ENCODE measurements at places on chromosomes 7 and 10.

GRCh38 chr7:55565681-55566080 is 6.6 kb downstream of the VOPP1 start:
- no peak for DNase-seq

GRCh38 chr10:98694883-98695282 is 248.1 kb upstream of the HPS1 start:
- DNase-seq: no peak

GRCh38 chr7:46003896-46004875 is 83.1 kb upstream of the IGFBP3 start:
- no peak for DNase-seq

- DNase-seq: no peak
Measured at GRCh38 chr7:106273009-106273668, 11.6 kb downstream of the NAMPT start.

- DNase-seq: no peak
Measured at GRCh38 chr10:122640921-122641320, 58.7 kb downstream of the C10orf120 start.

- DNase-seq: no peak
Measured at GRCh38 chr10:74310652-74311257, 159.7 kb downstream of the ADK start.

DNA sequence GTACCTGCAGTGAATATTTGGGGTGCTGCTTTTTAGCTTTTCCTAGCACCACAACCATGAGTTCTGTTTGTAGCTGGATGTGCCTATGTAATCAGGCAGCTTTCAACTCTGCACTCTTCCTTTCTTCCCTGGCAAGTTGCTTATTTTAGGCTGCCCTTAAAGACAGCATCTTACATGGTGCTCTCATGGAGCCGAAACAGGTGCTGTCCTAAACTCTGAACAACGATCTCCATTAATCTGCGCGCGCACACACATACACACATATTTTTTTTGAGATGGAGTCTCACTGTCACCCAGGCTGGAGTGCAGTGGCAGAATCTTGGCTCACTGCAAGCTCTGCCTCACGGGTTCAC is 9.1 kb downstream of the RPS24 start:
- no peak for DNase-seq

DNA sequence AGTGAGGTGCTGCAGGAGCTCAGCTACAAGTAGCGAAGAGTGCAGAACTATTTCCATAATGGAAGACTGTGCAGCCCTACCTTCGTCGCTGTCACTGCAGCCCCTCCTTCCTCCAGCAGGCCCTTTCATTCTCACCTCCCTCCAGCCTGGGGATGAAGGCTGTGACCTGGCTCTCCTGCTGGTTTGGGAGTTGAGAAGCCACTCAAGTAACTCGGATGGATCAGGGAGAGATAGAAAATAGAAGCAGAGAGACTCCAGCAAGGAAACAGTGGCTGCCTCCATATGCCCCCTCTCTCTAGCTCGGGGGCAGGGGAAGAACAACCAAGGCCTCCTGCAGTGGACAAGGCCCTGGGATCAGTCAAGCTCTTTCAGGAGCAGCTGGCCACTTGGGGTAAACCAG is 37.4 kb upstream of the NPFFR1 start:
- no peak for DNase-seq

DNA sequence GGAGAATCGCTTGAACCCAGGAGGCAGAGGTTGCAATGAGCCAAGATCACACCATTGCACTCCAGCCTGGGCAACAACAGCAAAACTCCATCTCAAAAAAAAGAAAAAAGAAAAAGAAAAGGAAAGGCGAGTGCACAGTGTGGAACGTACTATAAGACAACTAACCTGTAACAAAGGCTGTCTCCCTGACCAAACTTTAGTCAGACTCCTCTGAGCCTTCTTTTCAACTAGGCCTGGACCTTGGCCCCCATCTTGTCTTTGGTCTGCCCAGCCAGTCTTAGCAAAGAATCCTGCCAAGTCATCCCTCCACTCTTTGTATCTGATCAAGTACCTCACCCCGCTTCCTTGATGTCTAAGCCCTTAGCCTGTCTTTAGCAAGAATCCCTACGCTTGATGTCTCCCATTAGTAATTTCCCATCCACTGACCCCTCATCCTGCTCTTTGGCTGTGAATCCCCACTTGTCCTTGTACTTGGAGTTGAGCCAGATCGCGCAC is 68.9 kb upstream of the KDM7A start:
- DNase-seq: no peak

DNA sequence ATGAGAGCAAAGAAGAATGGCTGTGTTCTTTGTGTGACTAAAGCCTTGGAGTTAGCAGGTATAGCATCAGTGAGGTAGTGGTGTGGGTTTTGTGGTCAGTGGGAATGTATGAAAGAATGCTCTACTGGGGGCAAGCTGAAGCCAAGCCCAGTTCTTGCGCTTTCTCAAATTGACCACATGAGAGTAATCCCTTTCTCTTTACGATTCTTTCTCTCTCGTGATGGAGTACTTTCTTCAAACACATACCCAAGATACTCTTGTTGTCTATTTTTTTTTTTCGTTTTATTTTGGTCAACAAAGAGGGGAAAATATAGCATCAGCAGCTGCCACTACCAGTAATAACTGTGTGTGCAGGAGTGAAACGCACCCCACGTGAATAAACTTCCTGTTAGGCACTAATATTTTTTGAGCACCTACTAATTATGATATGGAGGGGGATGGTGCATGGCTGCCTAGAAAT is 8.4 kb upstream of the PANK1 start:
- no peak for DNase-seq

DNA sequence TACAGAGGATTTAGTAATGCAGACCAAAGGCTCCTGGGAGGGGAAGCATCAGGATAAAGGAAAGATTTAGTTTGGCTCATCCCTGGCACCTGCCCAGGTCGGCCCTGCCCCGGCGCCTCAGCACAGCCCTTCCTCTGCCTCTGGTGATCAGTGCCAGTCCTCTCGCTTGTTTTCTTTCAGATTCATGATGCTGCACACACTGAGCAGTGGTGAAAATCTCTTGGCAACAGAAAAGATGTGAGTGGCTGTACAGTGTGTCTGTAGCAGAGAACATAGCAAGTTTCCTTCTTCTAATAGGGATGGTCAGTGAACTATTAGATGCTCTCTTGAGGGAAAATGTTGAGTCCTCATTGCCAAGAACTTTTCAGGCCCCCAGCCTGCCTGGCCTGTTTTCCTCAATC is 994.1 kb downstream of the KCNMA1 start:
- DNase-seq: no peak

- DNase-seq: no peak
Measured at GRCh38 chr10:24174014-24174413, 34.9 kb upstream of the KIAA1217 start.

- DNase-seq: no peak
Measured at GRCh38 chr10:124450012-124450782, at the start of gene NKX1-2. Gene NKX1-2 (minus strand): TSS chr10:124450035. CDS start chr10:124449943, 92 bp downstream.

DNA sequence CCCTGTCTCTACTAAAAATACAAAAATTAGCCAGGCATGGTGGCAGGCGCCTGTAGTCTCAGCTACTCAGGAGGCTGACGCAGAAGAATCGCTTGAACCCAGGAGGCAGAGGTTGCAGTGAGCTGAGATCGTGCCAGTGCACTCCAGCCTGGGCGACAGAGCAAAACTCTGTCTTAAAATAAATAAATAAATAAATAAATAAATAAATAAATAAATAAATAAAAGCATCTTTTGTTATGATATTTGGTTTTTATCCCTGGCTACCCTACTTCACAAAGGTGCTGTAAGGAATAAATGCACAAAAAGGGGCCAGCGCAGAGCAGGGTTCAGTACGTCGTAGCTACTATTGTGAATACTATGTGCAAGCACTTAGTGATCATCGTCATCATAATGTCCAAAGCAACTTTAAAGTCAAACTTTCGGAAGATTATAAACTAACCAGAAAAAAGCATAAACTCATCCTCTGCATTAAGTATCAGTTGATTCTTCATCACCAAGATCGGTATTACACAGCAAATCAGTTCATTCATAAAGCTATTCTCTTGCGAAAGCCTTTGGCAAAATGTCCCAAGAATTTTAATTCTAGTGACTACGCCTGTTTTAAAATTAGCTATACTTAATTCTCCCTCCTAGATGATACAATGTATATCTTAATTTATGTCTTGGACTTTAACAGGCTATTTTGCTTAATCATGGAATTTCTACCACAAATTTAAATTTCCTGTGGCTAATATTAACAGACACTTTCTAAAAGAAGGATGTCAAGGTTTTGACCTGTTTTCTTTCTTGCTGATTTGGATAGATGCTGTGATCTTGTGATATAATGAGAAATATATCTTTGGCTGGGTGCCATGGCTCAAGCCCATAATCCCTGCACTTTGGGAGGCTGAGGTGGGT is 7.6 kb upstream of the NFE2L3 start:
- no peak for DNase-seq

- no peak for DNase-seq
Measured at GRCh38 chr10:123865880-123866279, 25.7 kb downstream of the CPXM2 start.

DNA sequence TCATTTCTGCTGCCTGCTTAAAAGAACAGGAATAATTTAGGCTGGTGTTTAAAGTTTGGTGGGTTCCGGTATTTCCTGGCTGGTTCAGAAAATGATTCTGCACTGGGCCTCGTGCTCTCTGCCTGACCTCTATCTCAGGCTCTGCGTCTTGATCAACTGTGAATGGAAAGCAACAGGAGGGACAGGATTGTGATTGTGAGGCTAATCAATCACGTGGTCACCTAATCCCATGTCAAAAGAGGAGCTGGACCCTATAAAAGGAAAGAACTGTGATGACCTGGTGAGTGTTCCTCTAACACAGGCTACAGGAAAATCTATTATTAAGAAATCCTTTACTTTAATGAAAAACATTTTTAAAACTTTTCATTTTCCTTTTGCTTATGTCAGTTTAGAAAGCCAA is at the start of gene DHX32:
Gene DHX32, minus strand, starts transcription at position 101 of the 400 bp plus-strand sequence. CDS start 468 bp downstream, outside the sequence.
- DNase-seq: no peak

GRCh38 chr10:85643845-85644525 is 722.6 kb downstream of the GRID1 start:
- DNase-seq: no peak

DNA sequence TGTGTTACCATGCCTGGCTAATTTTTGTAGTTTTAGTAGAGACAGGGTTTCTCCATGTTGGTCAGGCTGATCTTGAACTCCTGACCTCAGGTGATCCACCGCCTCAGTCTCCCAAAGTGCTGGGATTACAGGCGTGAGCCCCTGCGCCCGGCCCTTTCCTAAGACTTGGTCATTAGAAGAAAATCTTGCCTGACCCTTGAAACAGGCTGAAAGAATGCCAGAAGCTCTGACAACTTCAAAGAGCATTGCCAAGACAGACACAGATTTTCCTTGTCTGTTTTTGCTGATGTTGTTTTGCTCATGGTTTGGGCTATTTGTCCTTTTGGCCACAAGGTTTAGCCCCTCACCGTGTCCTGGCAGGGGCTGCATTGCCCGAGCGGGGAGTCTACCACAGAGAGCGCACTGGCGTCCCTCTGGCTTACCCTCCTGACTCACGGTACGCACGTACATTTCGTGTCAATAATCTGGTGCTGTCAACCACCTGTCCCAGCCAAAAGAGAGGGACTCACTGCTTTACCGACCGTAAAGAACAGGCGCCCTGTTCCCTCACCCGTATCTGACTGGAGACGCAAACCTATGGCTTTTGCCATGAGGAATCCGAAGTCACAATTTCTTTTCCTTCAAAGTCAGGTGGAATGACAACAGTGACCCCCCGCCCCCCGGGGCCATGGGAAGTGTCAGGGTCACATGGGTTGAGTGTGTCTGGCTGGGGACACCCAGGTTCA is 10.1 kb upstream of the INPP5A start:
- no peak for DNase-seq

DNA sequence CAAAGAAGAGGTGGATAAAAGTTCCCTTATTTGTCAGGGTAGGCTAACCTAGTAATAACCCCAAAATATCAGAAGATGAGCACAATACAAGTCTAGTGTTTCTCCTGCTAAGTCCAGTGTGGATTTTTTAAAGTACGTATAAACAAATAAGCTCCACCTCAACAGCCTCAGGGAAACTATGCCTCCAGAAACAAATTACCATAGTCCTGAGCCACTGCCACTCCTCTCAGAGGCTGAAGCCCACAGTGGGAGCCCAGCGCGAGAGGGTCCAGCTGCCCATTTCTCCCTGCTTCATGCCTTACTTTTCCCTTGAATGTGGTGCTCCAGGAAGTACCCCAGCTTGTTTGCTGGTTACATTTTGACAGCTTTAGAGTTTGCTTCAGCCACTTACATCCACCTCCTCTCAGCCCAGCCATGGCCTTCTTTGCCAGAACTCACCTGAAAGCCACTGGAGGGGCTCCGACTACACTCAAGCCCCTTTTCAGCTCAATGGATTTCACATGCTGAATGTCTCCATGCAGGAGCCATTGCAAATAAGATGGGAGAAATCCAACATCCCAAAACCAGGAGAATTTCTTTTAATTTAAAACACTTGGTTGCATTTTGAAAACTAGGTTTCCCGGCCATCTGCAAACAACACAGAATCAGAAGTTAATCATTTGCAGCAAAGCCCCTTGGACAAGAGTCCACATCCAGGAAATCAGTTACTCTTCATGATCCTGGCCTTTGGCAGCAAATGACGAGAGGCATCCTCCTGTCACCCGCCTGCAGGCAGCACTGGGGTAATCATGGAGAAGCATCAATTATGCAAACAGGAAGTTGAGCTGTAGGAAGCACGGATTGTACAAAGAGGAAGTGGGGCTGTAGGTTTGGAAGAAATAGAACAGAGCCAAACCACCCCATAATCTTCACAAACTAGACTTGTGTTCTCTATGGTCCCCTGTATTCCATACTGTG is 138.1 kb downstream of the HERPUD2 start:
- no peak for DNase-seq

DNA sequence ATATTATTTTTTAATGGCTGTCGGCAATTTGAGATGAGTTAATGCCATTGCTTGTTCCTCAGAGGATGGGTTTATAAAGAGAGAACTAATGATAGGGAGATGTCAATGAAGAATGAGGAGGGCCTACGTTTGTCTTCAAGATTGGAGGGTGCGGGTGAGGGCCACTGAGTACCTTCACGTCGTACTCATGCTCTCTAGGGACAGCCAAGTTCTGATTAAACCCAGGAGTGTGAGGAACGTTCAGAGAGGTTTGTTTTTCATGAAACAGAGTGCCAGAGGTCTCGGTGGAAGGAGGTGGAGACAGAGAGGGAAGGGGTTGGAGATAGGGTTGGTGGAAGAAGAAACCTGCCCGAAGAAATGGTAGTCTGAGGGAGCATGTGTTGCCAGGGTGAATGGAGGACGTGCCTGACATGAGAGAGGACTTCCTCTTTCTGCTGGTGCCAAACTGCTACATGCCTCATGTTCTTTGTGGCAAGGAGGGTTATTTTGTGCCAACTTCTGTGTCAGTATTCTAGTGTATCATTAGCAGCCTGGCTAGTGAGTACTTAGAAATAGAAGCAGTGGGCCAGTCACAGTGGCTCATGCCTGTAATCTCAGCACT is 8.9 kb downstream of the DHTKD1 start:
- no peak for DNase-seq

GRCh38 chr10:117350909-117351308 is 24.3 kb downstream of the PDZD8 start:
- no peak for DNase-seq

Measured in stimulated activated CD8-positive, alpha-beta memory T cell treated with anti-CD3 and anti-CD28 coated beads, Interleukin-2, amount 100 ng/mL, for 1 hour (primary cell).